ENCODE measurements at places on chromosomes 13 and 19.

DNA sequence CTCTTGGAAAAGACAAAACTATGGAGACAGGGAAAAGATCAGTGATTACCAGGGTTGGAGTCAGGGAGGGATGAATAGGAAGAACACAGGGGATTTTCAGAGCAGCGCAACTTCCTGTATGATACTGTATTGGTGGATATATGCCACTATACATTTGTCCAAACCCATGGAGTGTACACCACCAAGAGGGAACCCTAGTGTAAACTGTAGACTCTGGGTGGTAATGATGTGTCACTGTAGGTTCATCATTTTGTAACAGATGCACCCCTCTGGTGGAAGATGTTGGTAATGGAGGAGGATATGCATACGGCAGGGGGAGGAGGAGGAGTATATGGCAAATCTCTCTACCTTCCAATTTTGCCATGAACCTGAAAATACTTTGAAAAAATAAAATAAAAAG lies 68.1 kb downstream of the UFM1 start:
- no peak for DNase-seq

GRCh38 chr13:34153428-34154180 lies 335.7 kb downstream of the RFC3 start:
- DNase-seq: no peak

- DNase-seq: no peak
Measured at GRCh38 chr19:4454747-4455718, 2.6 kb downstream of the UBXN6 start.

DNA sequence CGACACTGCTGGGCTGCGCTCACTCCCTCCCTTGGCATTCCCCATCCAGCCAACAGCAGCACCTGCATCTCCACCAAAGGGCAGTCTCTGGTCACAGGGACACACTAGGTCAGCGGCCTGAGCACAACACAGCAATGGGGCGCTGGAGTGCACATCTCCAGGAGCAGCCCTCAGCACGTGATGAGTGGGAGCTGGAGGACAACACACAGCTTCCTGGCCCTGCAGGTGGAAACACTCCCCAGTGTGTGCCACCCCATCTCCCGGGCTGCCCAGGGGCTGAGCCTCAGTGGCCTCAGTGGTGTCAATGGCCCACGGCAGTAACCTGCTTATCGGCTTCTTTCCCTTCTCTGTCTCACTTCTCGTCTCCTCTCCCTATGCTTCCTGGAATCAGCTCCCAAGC lies 96.8 kb upstream of the VSTM2B start:
- DNase-seq: no peak

- DNase-seq: no peak
Measured at GRCh38 chr13:107079423-107080049, 511.6 kb upstream of the ARGLU1 start.

GRCh38 chr13:28316836-28317235 lies 178.1 kb downstream of the FLT1 start:
- DNase-seq: no peak

DNA sequence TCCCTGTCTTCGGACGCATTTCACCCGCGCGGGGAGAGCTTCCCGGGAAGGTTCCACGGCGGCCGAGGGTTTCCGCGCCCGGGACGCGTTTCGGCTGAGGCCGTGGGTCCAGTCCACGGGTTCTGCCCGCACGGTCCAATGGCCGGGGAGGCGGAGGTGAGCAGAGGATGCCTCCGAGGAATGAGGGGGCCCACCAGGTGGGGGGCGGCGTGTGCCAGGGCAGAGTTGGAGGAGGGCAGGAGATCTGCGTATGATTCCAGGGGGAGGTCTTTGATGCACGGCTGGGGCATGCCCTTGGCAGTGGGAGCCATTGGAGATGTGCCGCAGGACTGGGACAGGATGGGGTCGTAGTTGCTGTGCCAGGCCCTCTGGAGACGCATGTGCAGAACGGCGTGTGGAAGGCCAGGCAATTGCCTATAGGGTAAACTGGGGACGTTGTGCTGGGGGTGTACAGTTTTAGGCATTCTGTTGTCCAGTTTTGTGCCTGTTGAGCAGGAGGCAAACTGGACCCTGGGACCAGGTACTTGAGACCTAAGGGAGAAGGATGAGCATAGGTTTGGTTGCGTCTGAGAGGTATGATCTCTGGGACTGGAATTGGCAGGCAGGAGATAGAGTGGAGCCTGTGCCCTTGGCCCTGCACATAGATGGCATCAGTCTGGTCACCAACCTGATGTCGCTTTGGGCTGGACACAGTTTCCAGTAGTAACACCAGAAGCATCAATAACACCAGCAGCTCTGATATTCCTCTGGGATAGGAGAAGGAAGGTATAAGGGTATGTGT lies 751 bp downstream of the ZNF584 start:
- no peak for DNase-seq

DNA sequence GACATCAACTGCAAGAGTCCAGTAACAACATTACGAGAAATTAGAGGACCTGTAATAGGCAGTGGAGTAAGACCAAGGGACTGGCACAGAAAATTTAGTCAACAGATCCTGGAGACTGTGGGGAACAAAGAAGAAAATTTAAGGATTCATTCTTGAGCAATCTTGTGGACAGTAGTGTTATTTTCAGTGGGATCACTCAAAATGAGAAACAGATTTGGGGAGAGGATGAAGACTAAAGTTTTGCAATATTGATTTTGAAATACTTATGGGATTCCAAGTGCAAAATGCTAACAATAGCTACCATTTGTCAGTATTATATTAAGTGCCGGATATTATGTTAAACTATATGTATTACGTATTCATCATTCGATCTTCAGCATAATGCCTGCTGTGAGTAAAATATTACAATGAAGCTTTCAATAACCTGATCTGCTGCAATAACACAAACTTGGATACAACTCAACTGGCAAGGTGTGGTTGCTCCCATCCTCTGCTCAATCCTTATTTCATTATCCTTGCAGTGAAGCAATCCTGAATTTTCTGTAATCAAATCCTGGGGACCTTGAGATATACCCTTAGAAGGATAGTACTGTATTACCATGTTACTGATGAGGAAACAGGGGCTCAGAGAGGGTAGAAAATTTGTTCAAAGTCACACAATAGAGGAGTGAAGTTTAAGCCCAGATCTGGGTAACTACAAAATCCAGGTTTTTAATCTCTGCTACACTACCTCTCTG lies 84.2 kb downstream of the SACS start:
- DNase-seq: no peak

DNA sequence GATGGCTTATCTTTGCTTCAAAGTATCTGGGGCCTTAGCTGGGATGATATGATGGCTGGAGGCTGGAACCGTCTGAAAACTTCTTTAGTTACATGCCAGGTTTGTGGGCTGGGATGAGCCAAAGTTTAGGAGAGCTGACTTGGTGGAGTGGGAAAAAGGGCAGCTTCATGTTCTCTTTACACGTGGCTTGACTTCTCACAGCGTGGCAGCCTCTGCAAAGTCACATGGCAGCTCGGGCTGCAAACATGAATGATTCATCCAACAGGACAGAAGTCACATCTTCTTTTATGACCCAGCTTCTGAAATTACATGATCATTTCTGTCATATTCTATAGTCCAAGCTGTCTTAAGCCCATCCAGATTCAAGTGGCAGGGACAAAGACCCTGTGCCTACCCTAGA lies 176.0 kb downstream of the OLFM4 start:
- no peak for DNase-seq

- DNase-seq: no peak
Measured at GRCh38 chr13:111528513-111528912, 208.1 kb downstream of the TEX29 start.

GRCh38 chr19:48928164-48929025 lies 5.1 kb upstream of the DHDH start:
- DNase-seq: no peak

- peak; percentile 15 for DNase-seq
Measured at GRCh38 chr13:99496184-99497142, 4.8 kb upstream of the TM9SF2 start.

GRCh38 chr19:35928507-35928906 lies 7.7 kb upstream of the LRFN3 start:
- no peak for DNase-seq

DNA sequence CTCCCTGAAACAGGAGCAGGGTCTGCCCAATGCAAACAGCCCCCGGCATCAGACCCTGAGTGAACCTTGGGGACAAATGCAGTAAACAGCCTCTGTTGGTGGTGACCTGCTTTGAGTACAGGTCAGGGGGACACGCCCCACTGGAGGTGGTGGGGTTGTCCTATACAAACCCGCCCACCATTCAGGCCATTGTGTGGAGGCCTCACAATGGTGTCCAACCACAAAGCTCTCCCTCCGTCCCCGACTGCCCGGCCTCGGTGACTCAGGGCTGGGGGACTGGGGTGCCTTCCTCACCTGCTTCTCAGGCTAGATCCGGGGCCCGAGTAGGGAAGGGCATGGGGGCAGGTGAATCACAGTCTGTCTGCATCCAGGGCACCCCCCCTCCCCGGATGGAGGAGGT lies 1.5 kb downstream of the MUC16 start:
- no peak for DNase-seq

DNA sequence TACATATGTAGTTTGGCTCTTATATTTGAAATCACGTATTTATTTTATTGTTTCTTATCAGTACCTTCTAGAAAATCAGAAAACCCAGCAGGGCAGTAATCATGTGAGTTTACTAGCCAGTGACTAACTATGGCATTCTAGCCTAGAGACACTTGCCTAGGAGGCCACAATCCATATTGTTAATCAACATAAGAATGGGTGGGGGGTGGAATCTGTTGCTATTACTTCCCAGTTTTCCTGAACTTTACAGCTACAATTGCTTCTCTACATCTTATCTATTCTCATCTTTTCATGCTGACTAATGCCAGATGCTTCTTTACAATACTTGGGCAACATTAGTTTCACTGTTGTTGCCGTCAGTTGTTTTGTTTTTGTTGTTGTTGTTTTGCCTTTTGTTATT lies 18.7 kb upstream of the ATXN8OS start:
- DNase-seq: no peak

GRCh38 chr13:50797091-50797490 lies 46.4 kb downstream of the DLEU7 start:
- no peak for DNase-seq

- DNase-seq: no peak
Measured at GRCh38 chr19:55149078-55150003, at the start of gene TNNT1. TSS of gene TNNT1 (minus strand) at chr19:55149206. CDS start at chr19:55147157, 2,049 bp downstream.

DNA sequence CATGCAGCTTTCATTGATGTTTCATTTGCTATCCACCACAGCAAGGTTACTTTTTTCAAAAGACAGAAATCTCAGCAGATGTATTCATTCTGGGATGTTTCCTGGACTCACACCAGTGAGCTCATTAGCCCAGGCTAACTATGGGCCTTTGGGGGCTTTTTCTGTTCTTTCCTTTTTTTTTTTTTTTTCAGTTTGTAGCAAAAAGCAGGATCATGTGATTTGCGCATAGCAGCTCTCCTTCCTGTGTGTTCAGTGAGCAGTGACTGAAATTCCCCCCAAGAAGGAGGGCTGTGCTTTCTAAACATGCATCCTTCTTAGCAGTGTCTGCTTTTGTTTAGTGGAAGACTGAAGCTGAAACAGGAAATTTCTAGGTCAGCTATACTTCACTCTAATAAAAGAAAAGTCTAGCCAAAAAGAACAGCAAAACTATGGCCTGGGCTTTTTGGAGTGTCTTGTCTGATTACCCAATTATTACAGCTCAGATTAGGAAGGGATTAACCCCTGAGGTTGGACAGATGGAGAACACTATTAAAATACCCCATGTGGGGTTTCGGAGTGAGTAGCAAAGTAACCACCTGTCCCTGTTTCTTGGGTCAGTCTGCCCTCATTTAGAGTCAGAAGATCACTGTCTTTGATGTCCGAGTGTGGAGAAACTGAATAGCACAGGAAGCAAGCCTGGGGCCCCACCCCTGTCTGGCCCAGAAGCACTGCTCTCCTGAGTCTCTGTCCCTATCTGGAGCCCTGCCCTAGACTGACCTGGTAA lies 8.9 kb upstream of the AMER2 start:
- DNase-seq: no peak

DNA sequence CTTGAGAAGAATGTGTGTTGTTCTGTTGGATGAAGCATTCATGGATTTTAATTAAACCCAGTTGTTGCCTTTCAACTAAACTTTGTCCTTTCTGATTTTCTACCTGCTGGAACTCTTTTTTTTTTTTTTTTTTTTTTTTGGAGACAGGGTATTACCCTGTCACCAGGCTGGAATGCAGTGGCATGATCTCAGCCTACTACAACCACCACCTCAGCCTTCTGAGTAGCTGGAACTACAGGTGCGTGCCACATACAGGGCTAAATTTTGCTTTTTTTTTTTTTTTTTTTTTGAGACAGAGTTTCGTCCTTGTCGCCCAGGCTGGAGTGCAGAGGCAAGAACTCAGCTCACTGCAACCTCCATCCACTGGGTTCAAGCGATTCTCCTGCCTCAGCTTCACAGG lies 6.9 kb downstream of the ZNF791 start:
- no peak for DNase-seq

DNA sequence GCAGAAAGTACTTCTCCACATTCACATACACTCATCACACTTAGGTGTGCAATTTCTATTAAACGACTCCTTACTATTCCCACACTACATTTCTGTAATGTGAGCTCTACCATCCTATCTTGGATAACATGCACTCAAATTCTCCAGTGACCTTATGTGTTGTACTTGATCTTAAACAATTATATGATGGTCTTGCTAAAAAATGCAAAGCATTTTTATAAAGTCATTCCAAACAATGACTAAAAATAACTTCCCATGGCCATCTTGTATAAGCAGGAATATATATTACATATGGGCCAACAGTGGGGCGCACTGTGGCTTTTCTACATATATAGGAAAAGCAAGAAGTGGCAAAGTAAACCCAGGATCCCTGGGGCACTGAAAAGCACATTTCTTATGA lies 155.5 kb downstream of the FLT1 start:
- no peak for DNase-seq

DNA sequence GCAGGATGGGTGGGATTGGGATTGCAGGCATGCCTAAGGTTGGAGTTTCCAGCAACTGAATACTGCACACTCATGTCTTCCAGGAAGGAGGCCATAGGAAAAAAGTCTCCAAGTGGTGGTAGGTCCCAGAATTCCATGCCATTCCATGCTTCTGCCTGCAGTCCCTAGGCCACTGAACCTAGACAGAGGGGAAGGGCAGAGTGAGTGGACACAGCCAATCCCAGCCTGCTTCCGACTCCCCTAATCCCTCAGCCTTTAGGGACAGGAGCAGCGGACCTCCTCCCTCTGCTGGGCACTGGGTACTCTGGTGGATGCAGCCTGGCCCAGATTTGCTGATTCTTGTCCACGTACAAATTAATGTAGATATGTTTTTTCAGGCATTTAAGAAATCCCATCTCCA lies 17.0 kb downstream of the VSTM2B start:
- DNase-seq: no peak

GRCh38 chr13:21965095-21965494 lies 294.2 kb downstream of the FGF9 start:
- no peak for DNase-seq

GRCh38 chr19:48681127-48681470 lies 8.3 kb upstream of the NTN5 start:
- DNase-seq: no peak

- no peak for DNase-seq
Measured at GRCh38 chr13:48784916-48785548, 131.3 kb downstream of the CYSLTR2 start.

DNA sequence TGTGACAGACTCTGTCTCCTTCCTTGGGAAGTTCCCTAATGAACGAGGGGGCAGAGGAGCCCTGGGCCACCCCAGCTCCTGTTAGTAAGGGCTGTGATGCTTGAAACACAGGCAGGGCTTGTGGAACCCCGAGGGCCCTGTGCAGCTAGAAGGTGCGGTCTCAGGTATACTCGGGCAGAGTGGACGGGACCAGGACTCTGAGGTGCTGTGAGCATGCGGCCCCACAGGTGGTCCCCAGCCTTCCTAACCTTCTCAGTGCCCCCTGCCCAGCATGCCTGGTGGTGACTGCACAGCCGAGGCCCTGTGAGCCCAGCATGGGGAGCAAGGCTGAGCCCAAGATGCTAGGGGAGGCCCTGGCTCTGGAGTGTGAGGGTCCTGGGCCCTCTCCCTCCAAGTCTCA lies 4.0 kb upstream of the SIGLEC8 start:
- DNase-seq: no peak
